ENCODE measurements at places on chromosomes 5 and 9.
A peak's percentile ranks its signal among the peaks of the same experiment; 100 is the strongest.

- no peak overlapping the region for H3K4me3 ChIP-seq
- H3K4me1 ChIP-seq = peaks cover 7% of the 10 kb centered on the region
- peaks cover 68% of the 10 kb centered on the region for H3K36me3 ChIP-seq
- H3K27me3 ChIP-seq = no peaks in the 10 kb centered on the region
- no peak overlapping the region for H3K27ac ChIP-seq
Measured at GRCh38 chr9:133780962-133781827, 43.0 kb upstream of the SARDH start.

DNA sequence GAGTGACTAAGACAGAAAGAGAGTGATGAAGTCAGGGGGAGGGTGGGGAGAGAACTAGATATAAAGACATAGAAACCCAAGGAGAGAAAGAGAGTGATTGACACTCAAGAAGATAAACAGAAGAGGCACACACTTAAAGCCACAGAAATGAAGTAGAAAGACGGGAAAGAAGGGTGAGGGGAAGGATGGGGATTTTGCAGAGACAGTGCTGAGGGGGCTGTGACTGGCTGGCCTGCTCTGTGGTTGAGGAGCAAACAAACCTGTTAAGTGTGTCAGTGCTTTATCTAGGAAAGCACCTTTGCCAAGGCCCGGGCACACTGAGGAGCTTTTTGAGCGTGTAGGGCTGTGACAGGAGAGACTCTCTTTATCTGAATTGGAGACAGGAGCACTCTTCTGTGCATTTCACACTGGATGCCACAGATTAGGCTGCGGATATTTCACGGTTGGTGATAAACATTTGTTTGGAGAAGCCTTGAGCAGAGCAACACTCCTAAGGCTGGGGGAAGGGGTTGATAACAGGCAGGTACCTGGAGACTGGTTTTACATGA, 109.1 kb downstream of the DOCK2 start:
- no peak overlapping the region for H3K4me3 ChIP-seq
- H3K27ac ChIP-seq = no peak overlapping the region
- H3K27me3 ChIP-seq = peaks cover 6% of the 10 kb centered on the region
- H3K4me1 ChIP-seq = no peaks in the 10 kb centered on the region

GRCh38 chr9:131426545-131426944, 32.7 kb downstream of the PRRC2B start:
- H3K27ac ChIP-seq = no peak overlapping the region
- no peaks in the 10 kb centered on the region for H3K27me3 ChIP-seq
- peaks cover 61% of the 10 kb centered on the region for H3K4me1 ChIP-seq
- no peak overlapping the region for H3K4me3 ChIP-seq

DNA sequence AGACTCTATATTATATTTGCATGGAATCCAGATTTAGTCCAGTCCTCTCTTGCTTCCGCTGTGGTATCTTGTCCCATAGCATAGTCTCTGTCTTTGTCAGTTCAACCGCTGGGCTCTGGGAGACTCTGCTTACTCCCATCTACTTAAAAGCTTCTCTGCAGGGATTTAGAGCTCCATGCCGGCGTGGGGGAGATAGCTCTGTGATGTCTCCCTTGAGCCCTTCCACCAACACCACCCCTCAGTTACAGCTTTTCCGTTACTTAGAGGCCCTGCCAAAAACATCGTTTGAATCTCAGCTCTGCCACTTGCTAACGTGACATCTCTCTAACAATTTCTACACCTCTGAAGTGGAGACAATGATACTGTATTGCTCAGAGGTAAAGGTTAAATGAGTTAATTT, 306.1 kb upstream of the ZNF608 start:
- H3K4me1 ChIP-seq = peaks cover 21% of the 10 kb centered on the region
- no peaks in the 10 kb centered on the region for H3K36me3 ChIP-seq
- no peak overlapping the region for H3K4me3 ChIP-seq
- DNase-seq = no peak
- no peaks in the 10 kb centered on the region for H3K27me3 ChIP-seq

GRCh38 chr5:109407913-109408312, 1.9 kb downstream of the PJA2 start:
- peak overlapping the region; percentile 89 for H3K4me3 ChIP-seq
- H3K36me3 ChIP-seq = no peaks in the 10 kb centered on the region
- peak overlapping the region; percentile 99 for H3K27ac ChIP-seq
- no peak for DNase-seq

- H3K4me3 ChIP-seq = no peak overlapping the region
- H3K4me1 ChIP-seq = no peaks in the 10 kb centered on the region
- DNase-seq = no peak
- H3K27ac ChIP-seq = no peak overlapping the region
Measured at GRCh38 chr5:33371660-33372059, 69.1 kb upstream of the TARS1 start.

Data from esophagus muscularis mucosa (tissue), 4 donors.